NCI-H1436 treated with DMSO at 0.1 percent for 48 hours (cell line): ENCODE measurements at places on chromosomes 4 and X.

- peak; percentile 69 for DNase-seq
These were observed 27.4 kb downstream of the CBLL2 start for GRCh38 chrX:22300130-22300529.

- no peak for DNase-seq
These were observed 63.3 kb upstream of the RXFP1 start for GRCh38 chr4:158458271-158458895.

DNA sequence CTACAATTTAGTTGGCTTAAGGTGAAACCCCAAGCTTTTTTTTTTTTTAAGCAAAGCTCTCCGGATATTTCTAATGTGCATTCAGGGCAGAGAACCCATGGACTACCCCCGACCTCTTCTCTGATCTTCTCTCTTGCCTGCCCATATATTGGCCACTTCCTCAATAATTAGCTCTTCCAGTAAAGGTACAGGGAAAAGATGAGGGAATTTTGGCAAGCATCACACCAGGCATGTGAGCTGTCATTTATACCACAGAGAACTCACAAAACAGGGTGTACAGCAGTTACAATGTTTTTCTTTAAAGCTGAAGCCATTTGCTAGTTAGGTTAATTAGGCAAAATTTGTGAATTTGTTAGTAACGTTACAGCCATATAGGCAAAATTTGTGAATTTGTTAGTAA lies 73.3 kb downstream of the GAB1 start:
- DNase-seq: no peak

- no peak for DNase-seq
These were observed 11.6 kb downstream of the FRMPD4 start for GRCh38 chrX:12149670-12150407.

GRCh38 chrX:69759921-69760625 lies 144.2 kb downstream of the EDA start:
- no peak for DNase-seq
